Fibroblast of skin of back (primary cell): ENCODE measurements at places on chromosomes 7 and 10.

DNA sequence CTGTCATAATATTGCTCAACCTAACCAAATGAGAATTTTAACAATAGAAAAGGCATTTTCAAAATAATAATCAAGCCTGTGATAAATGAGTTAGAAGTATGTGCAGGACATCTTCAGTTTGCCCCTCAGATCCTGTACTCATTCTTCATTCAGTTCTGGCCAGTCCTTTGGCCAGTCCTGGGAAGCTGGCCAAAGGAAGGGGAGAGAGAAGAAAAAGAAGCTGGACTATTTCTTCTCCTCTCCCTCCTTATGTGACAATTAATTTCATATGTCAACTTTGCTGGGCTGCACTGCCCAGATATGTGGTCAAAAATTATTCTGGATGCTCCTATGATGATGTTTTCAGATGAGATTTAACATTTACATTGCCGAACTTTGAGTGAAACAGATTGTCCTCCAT lies 31.6 kb upstream of the ITGB8 start:
- no peak for DNase-seq

DNA sequence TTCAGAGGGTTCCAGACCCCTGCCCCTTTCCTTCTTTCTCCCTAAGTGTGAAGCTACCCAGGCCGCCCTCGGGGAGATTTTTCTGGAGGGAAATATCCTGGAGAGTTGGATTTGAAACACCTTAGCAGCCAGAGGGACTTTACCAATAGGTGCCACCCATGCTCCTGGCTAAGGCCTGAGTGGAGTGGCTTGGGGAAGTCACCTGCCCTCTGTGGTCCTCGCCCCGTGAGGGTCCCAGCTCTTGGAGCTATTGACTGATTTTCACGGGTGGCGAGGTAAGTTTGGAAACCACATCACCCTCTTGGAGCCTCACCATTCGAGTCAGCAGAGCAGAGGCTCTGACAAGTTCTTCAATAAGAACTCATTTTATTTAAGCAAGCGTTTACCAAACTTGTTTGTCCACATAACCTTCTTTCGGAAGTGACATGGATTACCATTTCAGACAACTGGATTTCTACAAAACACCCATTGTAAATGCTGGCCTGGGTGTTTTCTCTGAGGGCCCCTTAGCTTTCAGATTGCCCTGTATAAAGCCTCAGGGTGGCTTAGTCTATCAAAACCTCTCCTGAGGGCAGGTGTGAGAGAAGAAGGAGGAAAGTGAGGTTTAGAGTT lies 20.4 kb downstream of the AQP1 start:
- DNase-seq, result no peak

GRCh38 chr10:110931769-110932381 lies 12.5 kb downstream of the SHOC2 start:
- no peak for DNase-seq

GRCh38 chr7:148830897-148831692 lies 53.0 kb downstream of the EZH2 start:
- no peak for DNase-seq

DNA sequence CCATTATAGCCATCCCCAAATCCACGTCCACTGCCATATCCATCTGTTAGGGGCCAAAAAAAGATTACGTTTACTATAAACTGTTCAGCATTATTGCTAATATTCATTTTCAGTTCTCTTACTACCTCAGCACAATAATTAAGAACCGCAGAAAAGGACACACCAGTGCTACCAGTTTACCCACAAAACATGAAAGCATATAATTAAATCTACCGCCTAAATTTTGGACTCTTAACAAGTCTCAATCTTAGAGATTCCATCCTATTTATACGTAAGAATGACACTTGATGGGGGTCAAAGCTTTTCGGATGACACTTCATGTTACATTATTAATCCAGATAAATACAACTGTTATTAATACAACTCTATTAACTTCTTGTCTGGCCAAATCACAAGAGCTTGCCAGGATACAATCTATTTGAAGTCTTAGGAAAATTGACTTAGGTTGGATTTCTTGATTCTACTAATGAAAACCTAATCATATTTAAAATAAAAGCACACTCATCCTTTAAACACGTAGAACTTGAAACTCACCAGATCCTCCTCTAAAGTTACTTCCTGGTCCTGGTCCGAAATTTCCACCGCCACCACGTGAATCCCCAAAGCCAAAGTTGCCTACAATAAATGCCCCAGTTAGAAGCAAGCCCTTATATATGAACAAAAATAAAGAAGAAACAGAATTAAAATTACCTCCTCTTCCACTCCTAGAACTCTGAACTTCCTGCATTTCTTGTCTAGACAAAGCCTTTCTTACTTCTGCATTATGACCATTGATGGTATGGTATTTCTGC lies 4.5 kb downstream of the HNRNPA2B1 start:
- no peak for DNase-seq

DNA sequence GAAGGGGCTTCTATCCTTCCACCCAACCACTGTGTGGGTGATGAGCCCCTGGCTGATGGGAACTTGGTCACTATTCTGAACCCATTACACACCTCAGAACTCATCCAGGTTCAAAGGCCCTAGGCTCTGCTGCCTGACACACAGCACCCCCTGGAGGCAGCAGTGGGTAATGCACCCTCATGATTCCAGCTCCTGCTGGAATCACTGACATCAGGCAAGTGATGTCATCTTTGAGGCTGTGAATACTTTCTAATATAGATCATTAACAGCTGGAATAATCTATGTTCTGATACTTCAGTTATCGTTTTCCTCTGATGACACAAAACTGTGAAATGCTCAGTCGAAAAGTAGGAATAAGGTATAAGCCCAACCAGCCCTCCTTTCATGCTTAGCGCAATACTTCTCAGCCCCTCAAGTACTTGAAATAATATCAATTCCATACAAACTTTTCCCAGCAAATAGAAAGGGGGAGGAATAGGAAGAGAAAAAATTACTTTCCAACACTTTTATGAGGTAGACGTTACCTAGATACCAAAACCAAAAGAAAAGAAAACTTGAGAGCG lies 7.5 kb upstream of the RBP3 start:
- DNase-seq, result peak; percentile 51

DNA sequence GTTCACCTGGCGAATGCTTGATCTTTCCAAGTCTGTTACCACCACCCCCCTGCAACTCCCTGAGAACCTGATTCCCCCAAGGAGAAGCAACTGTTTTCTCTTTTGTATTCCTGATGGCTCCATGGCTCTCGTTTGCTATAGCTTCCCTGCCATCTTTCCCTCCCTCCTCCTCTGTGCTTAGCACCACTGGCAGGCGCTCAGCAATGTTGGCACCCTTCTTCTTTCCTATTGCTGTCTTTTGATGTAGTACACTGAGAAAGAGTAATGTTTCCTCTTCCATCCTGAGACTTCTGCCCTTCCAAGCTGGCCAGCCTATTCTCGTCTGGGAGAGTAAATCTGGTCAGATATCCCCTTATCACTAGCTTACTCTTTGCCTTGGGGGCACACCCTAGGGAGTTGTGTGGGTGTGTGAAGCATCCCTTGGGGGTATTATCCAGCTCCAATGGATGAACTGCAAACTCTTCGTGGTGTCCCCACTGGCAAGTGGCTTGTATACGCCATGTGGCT lies 74.0 kb downstream of the BMPER start:
- DNase-seq, result no peak

GRCh38 chr10:100468978-100469377 lies 6.2 kb downstream of the WNT8B start:
- DNase-seq, result peak; percentile 8

- no peak for DNase-seq
Measured at GRCh38 chr7:38700116-38700515, 68.9 kb upstream of the AMPH start.

GRCh38 chr7:148262721-148263229 lies 327.8 kb upstream of the C7orf33 start:
- peak; percentile 37 for DNase-seq

DNA sequence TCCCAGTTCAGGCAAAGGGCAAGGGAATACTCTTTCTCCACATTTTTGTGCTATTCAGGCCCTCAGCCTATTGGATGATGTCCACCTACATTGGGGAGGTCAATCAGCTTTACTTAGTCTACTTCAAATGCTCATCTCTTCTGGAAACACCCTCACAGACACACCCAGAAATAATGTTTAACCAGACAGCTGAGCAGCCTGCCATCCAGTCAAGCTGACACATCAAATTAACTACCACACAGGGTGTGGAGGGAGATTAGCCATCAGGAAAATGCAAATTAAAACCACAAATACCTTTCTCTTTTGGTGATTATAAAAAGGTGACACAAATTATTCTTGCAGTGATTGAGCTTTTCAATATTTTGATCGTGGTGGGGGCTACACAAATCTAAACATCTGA lies 74.7 kb upstream of the FZD8 start:
- DNase-seq, result no peak

DNA sequence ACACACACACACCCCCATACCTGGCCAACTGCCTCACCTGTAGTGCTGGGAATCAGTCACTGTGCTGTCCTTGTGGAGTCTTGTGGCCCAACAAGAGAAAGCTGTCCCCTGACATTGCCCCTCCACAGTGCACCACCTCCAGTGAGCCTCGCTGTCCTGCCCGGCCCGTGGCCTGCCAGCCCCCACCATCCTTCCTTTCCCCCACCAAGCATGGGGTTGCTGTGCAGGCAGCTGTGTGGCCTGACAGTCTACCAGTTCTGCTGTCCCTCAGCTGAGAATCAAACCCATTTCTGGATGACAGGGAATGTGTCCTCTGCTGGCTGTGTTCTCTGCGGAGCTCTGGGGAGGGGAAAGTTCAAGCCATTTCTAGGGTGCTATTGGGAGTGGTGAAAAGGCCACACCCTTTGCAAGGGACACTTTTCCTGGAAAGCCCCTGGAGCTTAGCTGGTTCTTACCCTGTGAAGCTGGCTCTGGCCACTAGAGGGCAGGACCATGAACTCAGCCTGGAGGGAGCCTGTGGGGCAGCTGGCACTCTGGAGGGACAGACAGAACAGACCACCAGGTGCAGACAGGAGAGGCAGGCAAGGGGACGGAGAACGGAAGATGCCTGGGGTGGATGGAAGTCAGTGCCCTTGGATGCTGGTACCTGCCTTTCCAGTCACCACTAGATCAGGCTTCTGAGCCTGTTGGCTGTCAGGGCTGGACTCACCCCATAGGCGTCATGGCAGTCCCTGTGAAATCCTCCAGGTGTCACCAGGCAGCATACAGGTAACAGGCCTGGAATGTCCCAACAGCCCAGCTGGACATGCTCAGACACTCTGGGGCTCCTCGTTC lies 10.5 kb upstream of the MTPAP start:
- DNase-seq, result peak; percentile 44

GRCh38 chr7:16564909-16565426 lies 38.3 kb downstream of the LRRC72 start:
- peak; percentile 43 for DNase-seq

GRCh38 chr7:25789701-25790640 lies 362.0 kb upstream of the NFE2L3 start:
- DNase-seq, result peak; percentile 12

- no peak for DNase-seq
Measured at GRCh38 chr7:16773326-16773725, 19.8 kb downstream of the TSPAN13 start.

DNA sequence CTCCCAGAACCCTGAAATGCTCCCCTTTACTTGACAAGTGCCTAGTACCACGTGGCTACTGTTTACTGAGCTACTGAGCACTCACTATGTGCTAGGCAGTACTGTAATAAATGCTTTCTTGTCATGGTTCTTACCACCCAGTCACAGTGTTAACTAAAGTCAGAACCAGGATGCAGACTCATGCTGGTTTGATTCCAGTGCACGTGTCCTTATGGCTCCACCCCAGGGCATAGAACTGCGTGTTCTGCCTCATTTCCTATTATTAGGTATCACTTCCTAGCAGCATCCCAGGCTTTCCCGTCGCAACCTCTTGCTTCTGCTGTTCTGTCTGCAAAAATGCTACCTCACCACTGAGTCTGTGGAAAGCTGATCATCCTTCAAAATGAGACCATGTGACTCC lies 71.7 kb upstream of the DOCK1 start:
- no peak for DNase-seq
